ENCODE measurements at places on chromosomes 5 and 9.

DNA sequence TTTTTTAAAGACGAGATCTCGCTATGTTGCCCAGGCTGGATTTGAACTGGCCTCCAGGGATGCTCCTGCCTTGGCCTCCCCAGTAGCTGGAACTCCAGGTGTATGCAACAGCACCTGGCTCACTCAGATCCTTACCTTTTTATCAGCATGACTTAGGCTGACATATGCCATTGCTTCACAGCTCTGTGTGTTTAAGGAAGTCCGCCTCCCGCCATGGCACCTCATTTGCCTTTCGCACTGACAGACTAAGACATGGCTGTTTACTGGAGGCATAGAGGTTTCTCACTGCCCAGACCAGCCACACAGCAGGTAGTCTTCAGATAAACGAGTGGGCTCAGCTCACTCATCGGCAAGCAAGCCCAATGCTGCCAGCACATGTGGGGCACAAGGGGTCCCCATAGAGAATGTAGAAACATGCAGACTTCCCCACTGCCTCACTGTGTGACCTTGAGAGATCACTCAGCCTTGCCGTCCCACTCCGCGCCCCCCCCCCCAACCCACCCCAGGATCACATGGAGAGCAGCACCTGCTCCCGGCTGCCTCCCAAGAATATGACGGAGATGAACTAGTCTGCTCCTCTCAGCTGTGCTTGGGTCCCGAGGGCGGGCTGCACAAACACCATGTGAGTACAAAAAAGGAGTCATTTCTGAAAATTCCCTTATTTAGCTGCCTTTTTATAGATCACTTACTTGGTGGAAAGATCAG is 62.8 kb downstream of the DCP2 start:
- DNase-seq, result no peak

DNA sequence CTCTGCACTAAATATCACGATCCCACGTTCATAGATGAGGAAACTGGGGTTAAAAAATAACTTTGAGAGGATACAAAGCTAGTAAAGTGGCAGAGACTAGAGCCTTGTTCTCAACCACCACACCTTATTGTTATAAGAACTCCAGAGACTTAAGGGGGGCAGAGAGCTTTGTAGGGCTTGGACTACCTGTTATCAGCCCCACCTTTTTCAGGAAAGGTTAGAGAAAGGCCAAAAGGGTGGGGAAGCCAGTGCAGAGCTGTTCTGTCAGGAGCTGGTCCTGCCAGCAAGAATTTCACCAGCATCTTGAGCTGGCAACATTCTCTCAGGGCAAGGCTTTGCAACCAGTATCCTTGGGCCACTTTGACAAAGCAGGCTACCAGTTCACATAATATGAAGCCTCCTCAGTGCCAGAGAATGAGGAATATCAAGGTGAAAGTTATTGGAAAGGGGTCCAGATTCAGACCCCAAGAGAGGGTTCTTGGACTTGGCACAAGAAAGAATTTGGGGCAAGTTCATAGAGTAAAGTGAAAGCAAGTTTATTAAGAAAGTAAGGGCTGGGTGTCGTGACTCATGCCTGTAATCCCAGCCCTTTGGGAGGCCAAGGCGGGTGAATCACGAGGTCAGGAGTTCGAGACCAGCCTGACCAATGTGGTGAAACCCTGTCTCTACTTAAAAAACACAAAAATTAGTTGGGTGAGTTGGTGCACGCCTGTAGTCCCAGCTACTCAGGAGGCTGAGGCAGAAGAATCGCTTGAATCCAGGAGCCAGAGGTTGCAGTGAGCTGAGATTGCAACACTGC is 66.2 kb upstream of the CLINT1 start:
- DNase-seq, result no peak

- no peak for DNase-seq
Measured at GRCh38 chr5:51958473-51958872, 575.2 kb downstream of the ISL1 start.

DNA sequence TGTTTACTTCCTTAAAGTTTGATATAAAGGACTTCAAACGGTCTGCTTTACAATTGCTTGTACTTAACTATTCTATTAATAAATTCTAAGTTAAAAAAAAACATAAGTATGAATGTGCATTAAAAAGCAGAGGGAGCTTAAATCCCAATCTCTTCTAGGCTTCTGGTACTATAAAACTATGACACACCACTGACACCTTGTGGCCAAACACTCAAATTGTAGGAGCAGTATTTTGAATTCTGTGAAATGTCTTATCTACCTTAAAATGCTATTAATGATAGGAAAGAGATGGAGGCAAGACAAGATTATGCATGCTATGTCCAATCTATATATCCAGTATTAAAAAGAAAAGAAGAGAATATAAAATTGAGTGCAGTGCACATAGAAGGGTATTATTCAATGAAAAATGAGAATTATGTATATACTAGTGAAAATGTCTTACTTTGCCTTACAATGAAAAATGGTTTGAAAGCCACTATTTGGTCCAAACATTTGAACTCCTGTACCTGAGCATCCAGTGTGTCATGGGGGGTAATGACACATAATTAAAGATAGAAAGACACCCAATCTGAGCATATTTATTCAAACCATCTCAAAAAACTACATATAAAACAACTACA is 87.6 kb downstream of the ERP44 start:
- DNase-seq, result peak; percentile 1

DNA sequence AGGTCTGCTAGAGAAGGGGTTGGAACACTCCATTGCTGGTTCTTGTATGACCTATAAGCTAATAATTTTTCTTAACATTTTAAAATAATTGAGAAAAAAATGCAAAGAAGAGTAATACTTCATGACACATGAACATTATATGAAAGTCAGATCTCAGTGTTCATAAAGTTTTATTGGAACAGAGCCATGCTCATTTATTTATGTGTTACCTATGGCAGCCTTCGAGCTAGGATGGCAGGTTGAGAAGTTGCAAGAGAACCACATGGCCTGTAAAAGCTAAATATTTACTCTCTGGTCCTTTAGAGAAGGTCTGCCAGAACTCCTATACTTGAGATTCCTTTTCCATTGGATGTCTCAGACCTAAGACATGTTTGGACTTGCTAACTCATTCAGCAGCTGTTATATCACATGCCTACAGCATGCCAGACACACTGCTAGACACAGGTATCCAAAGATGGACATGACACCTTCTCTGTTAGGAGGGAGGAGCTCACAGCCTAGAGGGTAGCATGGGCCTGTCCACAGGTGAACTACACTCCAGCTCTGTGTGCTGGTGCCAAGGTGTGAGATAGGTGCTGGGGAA is 304.3 kb downstream of the ARHGAP26 start:
- no peak for DNase-seq

DNA sequence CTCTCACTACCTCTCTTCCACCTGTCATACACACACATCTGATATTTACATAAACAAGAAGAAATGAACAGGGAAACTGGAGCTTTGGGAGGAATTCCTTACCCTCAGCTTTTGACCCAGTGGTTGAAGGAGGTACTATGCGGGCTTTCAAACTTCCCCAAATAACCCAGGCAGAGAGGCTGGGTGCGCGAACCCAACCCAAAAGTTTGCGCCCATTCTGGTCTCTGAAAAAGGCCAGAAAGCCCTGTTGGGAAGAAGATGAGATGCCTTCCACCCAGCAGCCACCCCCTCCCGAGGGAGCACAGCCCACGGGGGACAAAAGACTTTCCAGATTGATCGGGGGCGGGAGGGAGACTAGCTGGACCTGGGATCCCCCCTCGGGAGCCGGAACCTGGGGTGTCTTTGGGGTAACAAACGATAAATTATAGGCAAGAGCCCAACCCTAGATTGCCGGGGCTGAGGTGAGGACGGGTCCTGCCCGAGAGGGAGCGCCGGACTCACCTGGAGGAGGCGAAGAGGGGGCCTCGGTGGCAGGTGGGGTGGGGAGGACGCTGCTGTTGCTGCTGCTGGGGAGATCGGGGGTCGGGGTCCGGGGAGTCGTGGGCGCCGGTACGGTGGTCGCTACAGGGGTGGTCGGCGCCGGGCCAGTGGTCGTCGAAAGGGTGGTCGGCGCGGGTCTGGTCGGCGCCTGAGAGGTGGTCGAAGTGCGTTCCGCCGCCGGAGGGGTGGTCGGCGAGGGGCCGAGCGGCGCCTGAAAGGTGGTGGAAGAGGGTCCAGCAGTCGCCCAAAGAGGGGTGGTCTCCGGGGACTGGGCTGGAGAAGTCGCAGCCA is 798 bp downstream of the MEGF9 start:
- no peak for DNase-seq

- DNase-seq, result no peak
Measured at GRCh38 chr9:78707481-78707991, 410.6 kb downstream of the PSAT1 start.
